GM19239 (cell line): ENCODE measurements at places on chromosomes 2 and 18.
A peak's percentile ranks its signal among the peaks of the same experiment; 100 is the strongest.

DNA sequence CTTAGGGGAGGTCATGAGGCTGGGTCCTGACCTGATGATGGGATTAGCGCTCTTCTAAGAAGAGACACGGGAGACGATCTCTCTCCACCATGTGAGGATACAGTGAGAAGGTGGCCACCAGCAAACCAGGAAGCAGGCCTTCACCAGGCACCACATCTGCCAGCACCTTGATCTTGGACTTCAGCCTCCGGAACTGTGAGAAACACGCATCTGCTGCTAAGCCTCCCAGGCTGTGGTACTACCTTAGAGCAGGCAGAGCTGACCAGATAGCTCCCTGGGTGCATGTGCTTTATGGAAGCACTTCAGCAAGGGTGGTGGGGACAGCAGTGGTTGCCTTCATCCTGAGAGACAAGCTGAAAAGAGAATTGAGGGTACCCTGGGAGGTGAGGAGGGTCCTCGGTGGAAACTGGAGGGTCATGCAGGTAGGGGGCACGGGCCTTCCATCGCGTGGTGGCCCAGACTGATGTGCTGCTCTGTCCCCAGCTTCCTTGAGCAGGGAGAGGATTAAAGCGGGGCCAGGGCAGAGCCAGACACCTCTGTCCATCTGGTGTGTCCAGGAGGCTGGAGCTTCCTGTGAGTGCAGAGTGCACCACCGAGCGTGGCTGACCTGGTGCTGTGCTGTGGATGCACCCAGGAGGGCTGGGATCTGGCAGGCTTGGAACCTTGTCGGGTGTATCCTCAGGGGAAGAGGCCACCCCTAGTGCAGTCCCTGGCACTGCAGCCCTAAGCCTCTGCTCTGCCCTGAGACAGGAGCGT lies 42.9 kb upstream of the HS6ST1 start:
- DNase-seq = no peak

DNA sequence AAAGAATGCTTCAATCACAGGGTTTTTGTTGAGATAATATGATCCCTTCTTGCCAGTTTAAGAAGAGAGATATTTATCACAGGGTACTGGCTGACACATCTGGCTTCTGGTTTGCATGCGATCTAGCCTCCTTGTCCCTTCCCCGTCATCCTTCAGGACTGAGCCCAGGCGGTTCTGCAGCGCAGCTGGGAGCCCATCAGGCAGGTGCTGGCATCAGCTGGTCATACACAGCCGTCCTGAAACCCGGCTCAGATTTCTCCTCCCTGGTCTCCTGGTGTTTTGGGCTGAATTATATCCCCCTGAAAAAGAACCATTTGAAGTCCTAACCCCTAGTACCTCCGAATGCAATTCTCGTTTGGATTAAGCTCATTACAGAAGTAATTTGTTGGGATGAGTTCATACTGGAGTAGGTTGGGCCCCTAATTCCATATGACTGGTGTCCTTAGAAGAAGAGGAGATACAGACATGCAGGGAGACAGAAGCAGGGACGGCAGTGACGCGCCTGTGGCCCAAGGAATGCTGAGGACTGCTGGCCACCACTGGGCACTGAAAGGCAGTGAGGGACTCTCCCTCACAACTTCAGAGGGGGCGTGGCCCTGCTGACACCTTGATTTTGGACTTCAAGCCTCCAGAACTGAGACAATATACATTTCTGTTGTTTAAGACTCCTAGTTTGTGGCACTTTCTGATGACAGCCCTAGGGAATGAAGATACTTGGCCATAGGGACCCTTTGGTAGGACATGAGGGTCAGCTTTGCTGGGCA lies 83.9 kb upstream of the ODC1 start:
- DNase-seq = no peak

- DNase-seq = no peak
Observed at GRCh38 chr2:174648896-174649295, 51.3 kb upstream of the WIPF1 start.

GRCh38 chr2:202090530-202090929 lies 17.5 kb downstream of the KIAA2012 start:
- no peak for DNase-seq

DNA sequence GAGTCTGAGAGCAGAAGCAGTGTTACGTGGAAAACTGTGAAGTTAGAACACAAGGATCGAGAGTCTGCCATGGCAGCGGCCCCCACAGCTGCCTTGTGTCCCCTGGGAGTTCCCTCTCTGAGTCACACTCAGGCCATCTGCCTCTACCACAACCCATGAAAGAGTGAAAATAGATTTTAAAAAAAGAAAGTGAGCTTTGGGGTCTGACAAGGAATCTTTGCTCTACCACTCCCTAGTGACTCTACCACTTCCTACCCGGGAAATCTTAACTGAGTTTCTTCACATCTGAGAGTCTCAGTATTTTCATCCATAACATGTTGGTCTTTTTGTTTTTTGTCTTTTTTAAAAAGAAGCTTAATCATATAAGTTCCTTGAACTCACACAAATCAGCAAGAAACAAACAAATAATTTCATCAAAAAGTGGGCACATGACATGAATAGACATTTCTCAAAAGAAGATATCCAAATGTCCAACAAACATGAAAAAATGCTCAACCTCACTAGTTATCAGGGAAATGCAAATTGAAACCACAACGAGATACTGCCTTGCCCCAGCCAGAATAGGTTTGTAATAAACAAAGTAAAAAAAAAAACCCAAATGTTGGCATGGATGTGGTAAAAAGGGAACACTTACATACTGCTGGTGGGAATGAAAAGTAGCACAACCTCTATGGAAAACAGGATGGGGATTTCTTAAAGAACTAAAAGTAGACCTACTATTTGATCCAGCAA lies 2.4 kb upstream of the MSGN1 start:
- DNase-seq = peak; percentile 53

GRCh38 chr2:171166328-171166983 lies 5.8 kb upstream of the TLK1 start:
- DNase-seq = no peak

DNA sequence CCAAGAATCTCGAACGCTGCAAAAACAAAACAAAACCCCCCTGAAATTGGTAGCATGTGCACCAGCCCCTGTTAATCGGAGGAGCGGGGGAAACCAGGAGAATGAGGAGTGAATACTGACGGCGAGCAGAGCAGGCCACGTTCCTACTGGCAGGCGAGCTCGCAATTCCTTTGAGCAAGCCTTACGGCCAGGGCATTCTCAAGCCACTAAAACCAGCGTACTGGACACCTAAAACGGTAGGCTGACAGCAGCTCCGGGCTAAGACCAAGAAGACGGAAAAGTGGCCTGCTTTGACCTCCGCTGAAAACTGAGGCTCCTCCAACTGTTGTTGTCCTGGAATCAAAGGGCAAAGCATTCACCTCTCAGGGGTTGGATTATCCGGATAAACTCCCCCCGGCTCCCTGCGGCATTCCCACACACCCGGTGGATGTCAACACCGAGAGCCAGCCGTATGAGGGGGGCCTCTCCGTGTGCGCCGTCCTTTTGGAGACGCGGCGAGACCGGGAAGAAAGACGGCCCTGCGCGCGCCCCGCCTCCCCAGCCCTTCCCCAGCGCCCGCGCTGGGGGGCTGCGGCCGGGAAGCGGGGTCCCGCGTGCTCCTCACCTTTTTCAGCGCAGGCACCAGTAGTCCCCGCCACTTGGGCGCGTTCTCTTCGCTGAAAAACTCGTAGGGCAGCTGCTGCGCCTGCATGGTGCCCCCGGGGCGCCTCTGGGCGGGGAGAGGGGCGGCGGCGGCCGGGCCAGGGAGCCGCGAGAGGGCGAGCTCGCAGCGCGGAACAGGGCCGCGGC lies 925 bp downstream of the SOS1 start:
- no peak for DNase-seq

GRCh38 chr2:207660994-207661393 lies 35.8 kb upstream of the METTL21A start:
- DNase-seq = no peak

DNA sequence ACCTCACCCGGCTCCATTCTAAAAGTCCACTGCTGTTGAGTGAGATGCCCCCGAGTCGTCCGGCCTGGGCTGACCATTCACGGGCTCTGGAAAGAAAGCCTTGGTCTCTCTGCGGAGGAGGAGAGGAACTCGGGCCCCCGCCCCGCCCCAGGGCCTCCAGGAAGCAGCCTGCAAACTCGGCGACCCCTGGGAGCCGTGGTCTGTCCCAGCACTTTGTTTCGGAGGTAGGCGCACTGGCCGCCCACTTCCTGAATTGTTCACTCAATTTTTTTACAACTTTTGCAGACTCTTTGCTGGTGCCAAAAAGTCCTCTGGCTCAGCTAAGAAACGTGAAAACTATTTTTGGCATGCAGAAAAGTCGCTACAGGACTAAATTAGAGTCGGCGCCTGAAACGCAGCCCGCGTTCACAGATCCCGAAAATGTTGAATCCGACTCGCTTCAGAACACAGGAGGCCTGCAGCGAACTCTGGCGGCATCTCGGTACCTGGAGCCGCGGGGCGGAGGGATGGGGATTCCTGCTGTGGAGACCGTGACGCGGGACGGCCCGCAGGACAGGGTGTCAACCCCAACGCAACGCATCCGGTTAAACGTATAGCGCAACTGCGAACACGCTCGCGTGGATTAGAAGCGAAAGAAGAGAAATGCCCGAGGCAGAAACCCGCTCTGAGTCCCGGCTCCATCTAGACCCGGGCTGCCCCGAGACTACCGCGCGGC lies 1.5 kb downstream of the PXDN start:
- DNase-seq = no peak

DNA sequence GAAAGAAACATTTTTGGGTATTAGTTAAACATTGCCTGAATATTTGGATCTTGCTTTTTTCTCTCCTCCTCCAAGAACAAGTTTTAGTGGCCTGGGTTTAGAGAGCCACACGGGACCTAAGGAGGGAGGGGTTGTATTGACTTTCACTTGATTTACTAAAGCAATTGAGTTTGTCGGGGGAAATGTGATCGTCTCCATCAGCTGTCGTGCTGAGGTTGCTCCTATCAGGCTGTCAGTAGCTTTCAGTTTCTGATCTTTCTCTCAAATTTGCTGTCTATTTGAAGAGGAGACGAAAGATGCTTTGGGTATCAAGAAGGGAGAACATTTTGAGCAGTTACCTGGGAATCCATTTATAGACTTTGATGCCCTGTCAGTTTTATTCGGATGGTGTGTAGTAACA lies 106.0 kb downstream of the SETBP1 start:
- peak; percentile 37 for DNase-seq

DNA sequence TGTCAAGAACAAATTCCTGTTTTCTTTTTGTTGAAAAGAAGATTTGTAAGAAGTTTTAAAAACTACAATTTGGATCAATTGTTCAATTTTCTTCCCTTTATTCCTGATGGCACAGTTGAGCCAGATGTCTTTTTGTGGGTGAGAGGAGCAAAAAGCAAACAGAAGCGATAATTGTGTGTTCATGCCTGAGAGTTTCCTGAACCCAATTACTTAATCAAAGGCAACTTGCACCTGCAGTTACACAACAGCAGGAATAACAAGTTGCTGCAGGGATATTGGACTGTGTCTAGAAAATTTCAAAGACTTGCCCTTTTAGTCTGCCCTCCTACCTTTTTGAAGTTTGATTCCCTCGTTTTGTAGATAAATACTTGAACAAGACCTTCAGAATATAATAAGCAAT lies 383.6 kb downstream of the DSEL start:
- no peak for DNase-seq

GRCh38 chr2:53058526-53058925 lies 709.1 kb upstream of the CHAC2 start:
- no peak for DNase-seq

GRCh38 chr2:237872178-237872887 lies 12.9 kb downstream of the RAMP1 start:
- DNase-seq = no peak

- no peak for DNase-seq
Observed at GRCh38 chr2:104919127-104919526, 65.2 kb downstream of the POU3F3 start.

- DNase-seq = no peak
Observed at GRCh38 chr2:145765874-145766273, 1246.0 kb upstream of the ZEB2 start.
